ENCODE measurements at places on chromosomes 4 and X.

DNA sequence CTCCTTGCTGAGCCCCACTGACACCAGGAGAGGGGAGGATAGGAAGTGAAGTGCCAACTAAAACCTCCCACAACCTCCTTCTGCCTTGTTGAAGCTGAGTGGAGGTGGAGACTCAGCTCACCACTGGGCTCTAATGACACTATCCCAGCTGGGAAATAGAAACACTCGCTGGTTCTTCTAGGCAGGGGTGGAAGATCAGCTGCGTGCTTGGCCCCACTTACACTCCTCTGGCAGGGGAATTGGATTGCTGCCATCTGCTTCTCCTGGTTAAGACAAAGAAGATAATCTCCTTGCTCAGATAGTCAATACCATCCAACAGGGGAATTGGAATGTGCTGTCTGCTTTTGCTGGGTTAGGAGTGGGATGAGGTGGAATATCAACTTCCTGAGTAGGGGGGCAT lies 392.5 kb downstream of the ZNF674 start:
- DNase-seq, result no peak

DNA sequence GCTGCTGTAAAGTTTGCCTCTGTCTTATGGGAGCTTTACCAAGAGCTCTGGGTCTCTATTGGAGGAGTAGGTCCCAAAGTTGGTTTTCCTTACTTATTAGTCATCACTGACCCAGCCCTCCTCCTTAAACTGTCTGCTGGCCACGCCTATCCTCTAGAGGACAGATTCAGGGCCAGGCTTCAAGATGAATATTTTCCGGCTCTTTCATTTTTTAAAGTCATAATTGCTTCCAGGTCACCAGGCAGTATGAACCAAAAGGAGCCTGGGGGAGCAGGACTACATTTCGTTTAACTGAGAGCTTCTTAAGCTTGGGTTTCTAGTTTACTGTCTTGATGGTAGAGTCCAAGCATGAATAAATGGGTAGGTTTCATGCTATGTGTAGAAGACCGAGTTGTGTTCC lies 13.7 kb downstream of the BCORL1 start:
- DNase-seq, result no peak

- no peak for DNase-seq
Measured at GRCh38 chr4:122806981-122807679, 19.5 kb upstream of the FGF2 start.

GRCh38 chrX:105228602-105229001 lies 8.1 kb upstream of the TEX13A start:
- no peak for DNase-seq

DNA sequence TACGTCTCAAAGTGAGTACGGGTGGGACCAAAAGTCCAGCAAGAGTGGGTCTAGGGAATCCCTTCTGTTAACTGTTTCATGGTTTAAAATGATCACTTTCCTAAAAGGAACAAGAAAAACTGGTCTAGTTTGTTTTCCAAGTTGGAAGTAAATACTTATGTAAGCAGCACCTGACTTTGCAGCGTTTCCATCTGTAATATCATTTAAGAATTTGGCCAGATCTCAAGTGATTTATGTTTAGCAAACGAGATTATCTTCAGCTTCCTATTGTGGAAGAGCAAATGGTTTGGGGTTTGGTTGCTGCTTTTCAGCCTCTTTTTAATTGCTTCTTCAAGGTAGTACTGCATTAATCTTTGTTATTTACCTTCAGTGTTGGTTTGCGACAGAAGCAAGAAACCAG lies 50.4 kb downstream of the FHIP1A start:
- no peak for DNase-seq

- DNase-seq, result no peak
Measured at GRCh38 chr4:181161669-181162068, 1081.5 kb upstream of the TENM3 start.

Measured in activated CD8-positive, alpha-beta memory T cell treated with anti-CD3 and anti-CD28 coated beads for 4 hours (primary cell).